Thoracic aorta (tissue), 2 donors: ENCODE measurements at places on chromosomes 12 and 14. TPM values are rescaled to one million over a fixed set of nuclear protein-coding genes. Genes with fewer than 3 reads are reported as not detected.

Gene LRTM2
- total RNA-seq = not detected

Gene KCNA5
- total RNA-seq = 91.7 TPM

Gene EPS8
- 139 TPM for total RNA-seq

Gene ADCY4
- 25.5 TPM for total RNA-seq

Gene NRIP2
- total RNA-seq = 4.9 TPM

Gene RNU4-1
- total RNA-seq = not detected

Gene FOXM1
- total RNA-seq = not detected

Gene GPX2
- total RNA-seq = not detected

Gene DCN
- total RNA-seq = 869 TPM

Gene ZC2HC1C
- total RNA-seq = 1.1 TPM

Gene KRT86
- not detected for total RNA-seq

Gene HCAR3
- not detected for total RNA-seq

Gene RNF212B
- not detected for total RNA-seq

Gene SDS
- total RNA-seq = 5.9 TPM

Gene LALBA
- not detected for total RNA-seq

Gene MYO1A
- total RNA-seq = 1.7 TPM

Gene CD69
- total RNA-seq = 5.8 TPM

Gene MGP
- total RNA-seq = 6,234 TPM

Gene NTF3
- total RNA-seq = 9.9 TPM

Gene RPL10L
- total RNA-seq = not detected

Gene VDR
- 6.8 TPM for total RNA-seq

Gene TAS2R20
- 1.8 TPM for total RNA-seq

Gene NOXRED1
- not detected for total RNA-seq

Gene KRT5
- not detected for total RNA-seq

Gene FAM90A1
- not detected for total RNA-seq
